ENCODE measurements at places on chromosomes 2 and 18. TPM values are rescaled to one million over a fixed set of nuclear protein-coding genes. Genes with fewer than 3 reads are reported as not detected.
A peak's percentile ranks its signal among the peaks of the same experiment; 100 is the strongest.

PDCD1 gene
- 3.6 TPM for total RNA-seq

- no peak overlapping the region for H3K4me3 ChIP-seq
- no peaks in the 10 kb centered on the region for H3K36me3 ChIP-seq
- H3K4me1 ChIP-seq: no peaks in the 10 kb centered on the region
- H3K27ac ChIP-seq: no peak overlapping the region
- no peaks in the 10 kb centered on the region for H3K27me3 ChIP-seq
- no peak for DNase-seq
These were observed 386.4 kb downstream of the THSD7B start for GRCh38 chr2:137151731-137152130.

DNA sequence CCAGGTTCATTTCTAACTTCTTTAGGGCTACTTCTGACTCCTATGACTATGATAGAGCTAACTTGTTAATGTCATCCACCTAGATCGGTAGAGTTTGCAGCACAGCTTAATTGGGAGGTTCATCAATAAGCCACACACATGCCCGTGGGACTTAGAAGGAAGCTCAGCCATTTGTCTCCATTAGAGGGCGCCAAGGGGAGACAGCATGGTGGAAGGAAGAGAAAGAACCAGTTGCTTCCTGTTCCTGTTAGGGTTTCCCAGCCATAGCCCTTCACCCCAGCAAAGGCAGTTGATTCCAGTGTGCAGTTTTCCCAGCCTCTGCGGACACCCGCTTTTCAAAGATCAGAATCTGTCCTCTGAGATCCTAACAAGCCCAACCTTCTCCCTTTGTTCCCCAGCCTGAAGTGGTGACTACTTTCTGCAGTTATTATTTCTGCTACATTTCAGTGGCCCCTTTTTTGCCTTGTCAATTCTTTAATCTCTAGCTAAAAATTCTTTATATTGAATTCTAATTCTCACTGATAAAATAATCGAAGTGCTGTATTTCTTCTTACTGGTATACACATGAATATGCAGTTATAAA lies 30.3 kb downstream of the MAIP1 start:
- DNase-seq: no peak
- no peak overlapping the region for H3K27ac ChIP-seq
- H3K4me1 ChIP-seq: no peaks in the 10 kb centered on the region

KATNAL2 gene
- total RNA-seq: 2.1 TPM

- H3K4me1 ChIP-seq: no peaks in the 10 kb centered on the region
- peaks cover 10% of the 10 kb centered on the region for H3K27me3 ChIP-seq
- no peak overlapping the region for H3K27ac ChIP-seq
- H3K4me3 ChIP-seq: no peak overlapping the region
- H3K36me3 ChIP-seq: no peaks in the 10 kb centered on the region
These were observed 207.1 kb upstream of the SMAD2 start for GRCh38 chr18:48137374-48138081.

GRCh38 chr2:173359231-173359630 lies 4.6 kb downstream of the CDCA7 start:
- H3K4me1 ChIP-seq: peaks cover 12% of the 10 kb centered on the region
- H3K27me3 ChIP-seq: no peaks in the 10 kb centered on the region
- no peaks in the 10 kb centered on the region for H3K36me3 ChIP-seq
- DNase-seq: peak; percentile 79
- peak overlapping the region; percentile 20 for H3K27ac ChIP-seq

DNA sequence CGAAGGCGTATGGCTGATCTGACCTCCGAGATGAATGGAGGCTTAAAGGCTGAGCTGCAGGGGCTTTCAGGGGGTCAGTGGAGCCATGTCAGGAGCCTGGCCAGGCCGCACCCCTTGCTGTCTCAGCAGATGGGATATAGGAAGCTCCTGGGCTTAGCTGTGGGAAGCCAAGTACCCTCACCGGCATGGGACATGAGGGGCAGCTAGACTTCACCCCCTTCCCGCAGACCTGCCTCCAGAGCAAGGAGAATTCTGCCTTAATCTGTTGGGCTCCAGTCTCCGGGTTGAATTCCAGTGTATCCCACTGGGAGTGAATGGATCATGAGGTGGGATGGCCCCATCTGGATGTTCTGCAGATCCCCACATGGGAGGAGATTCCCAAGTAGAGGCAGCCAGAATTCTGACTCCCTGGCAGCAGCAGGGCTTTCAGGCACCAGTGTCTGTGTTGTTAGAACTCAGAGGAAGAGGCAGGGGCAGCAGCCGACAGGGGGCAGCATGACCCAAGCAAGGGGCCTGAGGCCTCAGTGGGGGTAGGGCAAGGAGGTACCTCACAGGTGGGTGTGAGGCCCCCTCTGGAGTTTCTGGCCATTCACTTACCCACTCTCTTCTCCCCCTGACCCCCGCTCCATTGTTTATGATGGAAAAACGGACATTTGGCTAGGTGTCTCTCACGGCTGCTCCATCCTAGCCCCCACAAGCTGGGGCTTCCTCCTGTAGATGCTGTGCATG lies 19.1 kb downstream of the CAPG start:
- no peak overlapping the region for H3K27ac ChIP-seq
- H3K36me3 ChIP-seq: peaks cover 8% of the 10 kb centered on the region
- no peak for DNase-seq
- H3K4me3 ChIP-seq: no peak overlapping the region

PID1 gene
- not detected for total RNA-seq

- DNase-seq: no peak
- no peaks in the 10 kb centered on the region for H3K36me3 ChIP-seq
- H3K4me3 ChIP-seq: no peak overlapping the region
- no peaks in the 10 kb centered on the region for H3K27me3 ChIP-seq
These were observed 249.3 kb upstream of the GULP1 start for GRCh38 chr2:188042412-188042811.

DNA sequence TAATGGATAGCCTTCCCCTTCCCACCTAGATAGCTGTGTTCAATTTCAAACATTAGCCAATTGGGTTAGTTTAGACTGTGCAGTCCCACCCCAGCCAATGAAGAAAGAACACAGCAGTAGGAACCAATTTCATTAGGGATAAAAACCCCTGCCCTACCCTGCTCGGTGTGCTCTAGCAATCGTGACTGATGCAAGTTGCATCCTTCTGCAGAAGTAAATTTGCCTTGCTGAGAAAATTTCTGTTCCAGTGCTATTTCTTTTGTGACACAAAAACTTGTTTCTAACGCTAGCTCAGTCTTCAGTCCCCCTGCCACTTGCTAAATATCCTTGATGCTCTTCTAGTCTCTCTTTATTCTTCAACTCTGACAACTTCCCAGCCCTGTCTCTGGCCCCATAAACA lies 15.2 kb upstream of the SAP130 start:
- H3K4me1 ChIP-seq: no peaks in the 10 kb centered on the region
- no peaks in the 10 kb centered on the region for H3K27me3 ChIP-seq
- no peak overlapping the region for H3K4me3 ChIP-seq
- no peak for DNase-seq

GRCh38 chr2:215504547-215504946 lies 68.7 kb upstream of the FN1 start:
- no peak for DNase-seq
- H3K27ac ChIP-seq: no peak overlapping the region
- H3K4me1 ChIP-seq: no peaks in the 10 kb centered on the region
- no peaks in the 10 kb centered on the region for H3K27me3 ChIP-seq
- no peaks in the 10 kb centered on the region for H3K36me3 ChIP-seq

- no peak for DNase-seq
- no peak overlapping the region for H3K4me3 ChIP-seq
- no peak overlapping the region for H3K27ac ChIP-seq
- no peaks in the 10 kb centered on the region for H3K27me3 ChIP-seq
- H3K36me3 ChIP-seq: no peaks in the 10 kb centered on the region
- H3K4me1 ChIP-seq: no peaks in the 10 kb centered on the region
These were observed 30.2 kb downstream of the XDH start for GRCh38 chr2:31384351-31384750.

DNA sequence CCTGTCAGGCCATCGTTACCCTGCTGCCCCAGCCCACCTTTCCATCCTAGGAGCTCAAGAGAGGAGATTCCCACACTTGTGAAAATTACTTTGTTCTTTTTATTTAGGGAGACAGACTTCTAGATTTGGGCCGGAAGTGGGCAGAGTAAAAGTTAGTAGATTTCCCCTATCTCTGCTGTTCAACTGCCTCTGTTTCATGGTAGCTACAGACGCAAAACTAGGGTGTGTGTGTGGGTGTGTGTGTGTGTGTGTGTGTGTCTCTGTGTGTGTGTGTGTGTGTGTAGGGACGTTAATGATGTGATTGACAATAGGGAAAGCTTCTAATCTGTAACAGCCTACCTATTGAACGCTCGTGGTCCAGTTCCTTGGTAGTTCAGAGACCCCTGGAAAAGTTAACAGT lies 438 bp downstream of the PSMA8 start:
- no peaks in the 10 kb centered on the region for H3K4me1 ChIP-seq
- H3K27ac ChIP-seq: no peak overlapping the region
- H3K27me3 ChIP-seq: no peaks in the 10 kb centered on the region
- H3K36me3 ChIP-seq: no peaks in the 10 kb centered on the region
- no peak overlapping the region for H3K4me3 ChIP-seq
- DNase-seq: no peak

GRCh38 chr2:148781544-148781943 lies 93.5 kb upstream of the KIF5C start:
- H3K27me3 ChIP-seq: no peaks in the 10 kb centered on the region
- DNase-seq: no peak
- H3K27ac ChIP-seq: no peak overlapping the region
- H3K36me3 ChIP-seq: peaks cover 17% of the 10 kb centered on the region

GRCh38 chr2:86357392-86357963 lies 20.1 kb upstream of the REEP1 start:
- no peaks in the 10 kb centered on the region for H3K36me3 ChIP-seq
- no peaks in the 10 kb centered on the region for H3K27me3 ChIP-seq
- H3K27ac ChIP-seq: no peak overlapping the region
- DNase-seq: no peak
- H3K4me3 ChIP-seq: no peak overlapping the region
- H3K4me1 ChIP-seq: peaks cover 4% of the 10 kb centered on the region

TSGA10 gene
- 7.2 TPM for total RNA-seq

HNMT gene
- not detected for total RNA-seq

MBD2 gene
- total RNA-seq: 190 TPM

SOCS6 gene
- total RNA-seq: 6.5 TPM

- no peaks in the 10 kb centered on the region for H3K36me3 ChIP-seq
- no peak overlapping the region for H3K27ac ChIP-seq
- H3K4me1 ChIP-seq: no peaks in the 10 kb centered on the region
- no peak for DNase-seq
These were observed 52.9 kb downstream of the UPP2 start for GRCh38 chr2:158154596-158154995.

CCDC178 gene
- not detected for total RNA-seq

GRCh38 chr18:3389977-3390376 lies 60.0 kb upstream of the TGIF1 start:
- H3K4me1 ChIP-seq: peaks cover 4% of the 10 kb centered on the region
- no peak overlapping the region for H3K27ac ChIP-seq
- no peak overlapping the region for H3K4me3 ChIP-seq
- no peaks in the 10 kb centered on the region for H3K36me3 ChIP-seq

GRCh38 chr2:181998891-181999654 lies 13.4 kb downstream of the PPP1R1C start:
- no peak overlapping the region for H3K4me3 ChIP-seq
- H3K27ac ChIP-seq: no peak overlapping the region
- H3K36me3 ChIP-seq: no peaks in the 10 kb centered on the region
- no peaks in the 10 kb centered on the region for H3K27me3 ChIP-seq
- H3K4me1 ChIP-seq: no peaks in the 10 kb centered on the region

DNA sequence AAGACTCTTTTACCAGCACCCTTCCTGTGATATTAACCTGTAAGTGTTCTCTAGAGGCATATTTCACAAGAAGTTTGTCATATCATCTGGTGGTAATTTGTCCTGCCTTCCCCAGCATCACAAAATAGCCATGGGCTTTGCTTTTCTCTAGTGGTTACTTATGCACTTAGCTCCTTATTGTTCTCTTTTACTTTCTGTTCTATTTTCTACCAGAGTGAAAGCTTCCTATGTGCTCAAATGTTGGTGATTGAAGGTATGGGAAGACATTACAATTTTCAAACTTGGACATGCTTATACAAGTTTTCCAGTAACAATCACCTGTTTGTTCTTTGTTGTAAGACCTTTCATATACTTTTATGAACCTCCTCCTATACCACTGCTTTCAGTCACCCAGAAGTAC lies 87.0 kb upstream of the KCNH7 start:
- no peak overlapping the region for H3K27ac ChIP-seq
- DNase-seq: no peak
- no peak overlapping the region for H3K4me3 ChIP-seq

DNA sequence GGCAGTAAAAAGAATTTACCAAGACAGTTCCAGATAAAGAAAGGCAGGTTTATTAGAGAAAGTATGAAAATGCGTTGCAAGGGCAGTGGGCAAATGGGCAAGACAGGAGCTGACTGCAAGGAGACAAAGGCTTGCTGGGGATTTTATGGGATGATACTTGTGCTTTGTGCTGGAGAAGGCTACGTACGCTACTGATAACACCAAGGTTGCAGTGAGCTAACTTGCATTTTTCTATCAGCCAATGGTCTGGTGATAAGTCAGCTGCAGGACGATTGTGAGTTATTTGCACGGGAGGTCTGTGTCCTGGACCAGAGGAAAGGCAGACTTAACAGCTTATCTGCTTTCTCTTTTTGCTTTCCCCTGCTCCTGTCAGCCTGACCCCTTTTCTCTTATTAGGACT lies 116.5 kb downstream of the PMS1 start:
- no peak overlapping the region for H3K4me3 ChIP-seq
- H3K27me3 ChIP-seq: no peaks in the 10 kb centered on the region
- H3K36me3 ChIP-seq: no peaks in the 10 kb centered on the region
- DNase-seq: no peak
- H3K27ac ChIP-seq: no peak overlapping the region

ZNF396 gene
- total RNA-seq: 0.45 TPM

ADD2 gene
- 0.08 TPM for total RNA-seq

GRCh38 chr2:9660781-9661180 lies 30.0 kb upstream of the YWHAQ start:
- no peak overlapping the region for H3K4me3 ChIP-seq
- H3K27me3 ChIP-seq: no peaks in the 10 kb centered on the region
- H3K4me1 ChIP-seq: peaks cover 45% of the 10 kb centered on the region
- no peaks in the 10 kb centered on the region for H3K36me3 ChIP-seq

- H3K4me3 ChIP-seq: no peak overlapping the region
- H3K4me1 ChIP-seq: no peaks in the 10 kb centered on the region
- DNase-seq: no peak
- H3K36me3 ChIP-seq: no peaks in the 10 kb centered on the region
These were observed 174.5 kb downstream of the TNS1 start for GRCh38 chr2:217828336-217828735.

GRCh38 chr2:113058998-113059960 lies at the start of gene IL36RN:
Gene IL36RN, plus strand, starts transcription at chr2:113059198. Its CDS starts 241 bp downstream, at chr2:113059439.
- no peaks in the 10 kb centered on the region for H3K27me3 ChIP-seq
- DNase-seq: no peak
- no peaks in the 10 kb centered on the region for H3K36me3 ChIP-seq
- no peak within 1 kb of the TSS for H3K4me3 ChIP-seq
- H3K4me1 ChIP-seq: no peaks in the 10 kb centered on the region
- H3K27ac ChIP-seq: no peak within 1 kb of the TSS

FSIP2 gene
- 0.48 TPM for total RNA-seq

GRCh38 chr2:160321006-160321405 lies 120.9 kb upstream of the ITGB6 start:
- H3K27ac ChIP-seq: no peak overlapping the region
- no peaks in the 10 kb centered on the region for H3K4me1 ChIP-seq
- DNase-seq: no peak
- no peak overlapping the region for H3K4me3 ChIP-seq
- no peaks in the 10 kb centered on the region for H3K36me3 ChIP-seq

ASB18 gene
- total RNA-seq: not detected

Data from GM12878 (cell line).